Stimulated activated CD4-positive, alpha-beta T cell treated with anti-CD3 and anti-CD28 coated beads, Interleukin-4, amount 100 ng/mL, for 48 hours (primary cell): ENCODE measurements at places on chromosomes 6 and 20.

DNA sequence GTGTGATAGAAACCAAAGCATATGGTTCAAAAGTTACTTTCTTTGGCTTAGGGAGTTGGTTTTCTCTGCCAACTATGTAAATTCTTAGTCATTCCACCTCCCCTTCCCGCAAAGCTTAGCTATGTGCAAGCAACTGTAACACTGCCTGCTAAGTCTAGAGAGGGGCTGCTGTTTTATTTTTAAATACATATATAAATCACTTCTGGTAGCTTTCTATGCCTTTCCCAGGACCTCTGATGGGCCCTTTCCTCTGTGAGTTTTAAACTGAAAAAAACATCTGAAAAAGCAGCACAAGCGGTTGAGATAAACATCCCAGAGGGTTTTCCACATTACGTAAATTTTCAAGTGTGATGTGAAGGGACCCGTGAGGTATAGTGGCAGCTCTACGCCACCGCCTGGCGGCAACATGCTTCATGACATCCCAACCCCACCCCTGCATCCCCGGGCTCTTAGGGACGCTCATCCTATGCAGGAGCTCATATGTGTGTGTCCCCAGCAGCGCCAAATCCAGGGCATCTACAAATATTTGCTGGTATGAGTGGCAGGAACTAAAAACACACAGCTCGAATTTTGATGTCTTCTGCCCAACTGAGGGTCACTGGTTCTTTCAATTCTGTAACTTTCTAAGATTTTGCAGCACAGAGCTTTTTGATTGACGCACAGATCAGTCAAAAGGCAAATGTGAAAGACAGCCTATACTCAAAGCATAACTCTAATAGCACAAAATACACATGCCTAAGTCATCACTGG, 12.7 kb downstream of the SAYSD1 start:
- no peak for DNase-seq

DNA sequence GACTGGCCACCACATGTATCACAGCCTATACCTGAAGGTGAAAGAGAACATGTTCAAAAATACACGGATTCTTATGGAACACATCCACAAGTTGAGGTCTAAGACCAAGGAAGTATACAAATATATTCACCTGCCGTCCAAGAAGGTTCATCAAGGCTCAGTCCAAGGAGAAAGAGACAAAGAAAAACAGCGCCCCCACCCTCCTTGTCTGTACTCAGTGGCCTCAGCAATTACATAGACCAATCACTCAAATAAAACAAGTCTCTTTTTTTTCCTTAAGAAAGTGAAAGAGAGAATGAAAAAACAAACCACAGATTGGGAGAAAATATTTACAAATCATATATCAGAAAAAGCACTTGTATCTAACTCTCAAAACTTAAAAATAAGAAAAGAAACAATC, 19.5 kb downstream of the CPXM1 start:
- no peak for DNase-seq

DNA sequence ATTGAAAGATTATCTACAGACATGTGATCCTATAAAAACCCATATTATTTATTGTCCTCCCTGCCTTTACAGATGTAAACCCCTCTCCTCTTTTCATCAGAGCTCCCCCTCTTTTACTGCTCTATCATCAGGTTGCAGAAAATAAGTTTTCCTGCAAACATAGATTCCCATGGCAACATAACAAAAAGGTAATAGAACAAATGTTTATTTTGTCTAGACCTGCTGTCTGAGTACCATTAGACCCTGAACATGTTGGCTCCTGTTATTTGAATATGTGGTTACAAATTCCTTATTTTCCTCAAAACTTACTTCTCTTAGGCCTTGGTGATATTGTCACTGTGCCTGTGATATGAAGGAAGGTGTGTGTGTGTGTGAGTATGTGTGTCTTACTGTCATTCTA, 11.5 kb downstream of the MAPK14 start:
- DNase-seq = no peak

- no peak for DNase-seq
These were observed 9.9 kb downstream of the ANKRD66 start for GRCh38 chr6:46756469-46757213.

DNA sequence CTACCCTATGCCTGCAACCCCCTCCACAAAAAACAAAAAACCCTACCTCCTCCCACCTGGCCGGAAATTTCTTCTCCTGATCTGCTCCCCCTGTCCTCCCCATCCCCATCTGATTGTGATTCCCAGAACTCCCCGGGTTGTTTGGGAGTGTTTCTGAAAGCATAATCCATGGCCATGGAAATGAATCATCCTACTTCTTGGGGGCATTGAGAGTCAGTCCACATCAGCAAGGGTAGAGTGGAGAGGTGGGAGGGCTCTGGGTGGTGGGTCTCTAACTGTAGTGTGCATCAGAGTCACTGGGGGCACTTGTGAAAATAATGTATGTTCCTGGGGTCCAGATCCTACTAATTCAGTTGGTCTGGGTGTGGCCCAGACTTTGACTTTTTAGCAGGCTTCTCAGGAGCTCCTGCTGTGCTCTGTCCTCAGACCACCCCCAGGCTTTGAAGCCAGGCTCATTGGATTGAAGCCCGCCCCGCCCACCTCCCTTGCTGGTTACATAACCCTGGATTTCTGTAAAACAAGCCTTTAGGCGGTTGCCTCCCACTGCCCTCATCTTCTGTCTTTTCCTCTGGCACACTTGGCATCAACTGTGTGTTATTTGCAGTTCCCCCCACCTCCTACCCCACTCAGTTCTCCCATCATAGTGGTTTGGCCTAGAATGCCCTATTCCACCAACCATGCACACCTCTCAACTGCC, 10.5 kb downstream of the PIGT start:
- DNase-seq = no peak
